Activated T-helper 1 cell treated with anti-CD3 and anti-CD28 coated beads, Interleukin-12 subunit alpha, Interleukin-12 subunit beta, Interleukin-2, Interleukin-4 antibody, amounts not matched to agents 30 ng/mL and 10 ng/mL and 1 ng/mL, durations not matched to agents 14 hours and 24 hours and 36 hours (primary cell): ENCODE measurements at places on chromosomes 11 and 22. TPM values are rescaled to one million over a fixed set of nuclear protein-coding genes. Genes with fewer than 3 reads are reported as not detected.

Gene CD6
- total RNA-seq: 411 and 416 TPM in 2 replicates

Gene HYOU1
- 216 and 219 TPM in 2 replicates for total RNA-seq

Gene ZP1
- not detected in 2 replicates for total RNA-seq

Gene IFITM10
- 0.32 and 0.52 TPM in 2 replicates for total RNA-seq

Gene KCNJ5
- 0.12 TPM in 1 of 2 replicates, not detected in the other for total RNA-seq

Gene LARGE1
- total RNA-seq: 0.05 and 0.10 TPM in 2 replicates

Gene RFPL2
- 0.26 and 0.42 TPM in 2 replicates for total RNA-seq

DNA sequence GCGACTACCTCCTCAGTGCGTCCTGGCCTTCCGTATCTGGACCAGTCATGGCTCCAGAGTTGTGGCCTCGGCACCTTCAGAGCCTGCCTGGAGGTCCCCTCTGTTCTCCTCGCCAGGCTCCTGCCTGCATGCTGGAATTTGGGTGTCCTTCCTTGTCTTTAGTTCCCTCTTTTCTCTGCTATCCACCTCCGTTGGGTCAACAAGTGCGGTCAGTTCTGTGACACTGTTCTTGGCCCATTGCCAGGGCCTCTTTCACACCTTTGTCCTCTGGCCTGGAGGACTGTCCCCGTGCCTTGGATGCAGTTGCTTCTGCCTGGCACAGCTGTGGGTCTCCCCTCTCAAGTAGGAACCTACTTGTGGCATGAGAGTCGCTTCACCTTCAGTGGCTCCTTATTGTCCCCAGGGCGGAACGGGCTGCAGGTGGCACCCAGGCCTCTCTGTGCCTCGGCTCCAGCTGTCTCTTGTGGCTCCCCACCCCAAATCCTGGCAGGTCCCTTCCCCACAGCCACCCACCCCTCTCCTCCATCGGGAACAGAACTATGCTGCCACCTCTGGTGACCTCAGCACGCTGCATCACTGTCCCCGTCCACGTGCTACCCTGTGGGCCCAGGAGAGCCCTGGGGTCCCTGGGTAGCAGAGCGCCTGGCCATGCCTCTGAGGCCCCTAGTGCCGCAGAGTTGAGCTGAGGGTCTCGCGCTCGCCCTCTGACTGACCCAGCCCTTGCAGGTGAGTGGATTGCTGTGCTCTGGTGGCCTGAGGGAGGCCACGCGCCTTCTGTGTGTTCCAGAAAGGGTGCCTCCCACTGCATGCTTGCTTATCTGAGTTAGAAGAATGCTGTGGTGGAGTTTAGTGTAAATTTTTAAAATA, 4.7 kb downstream of the DGCR8 start:
- H3K36me3 ChIP-seq: peaks cover 30% of the 10 kb centered on the region
- no peak overlapping the region for H3K27ac ChIP-seq
- H3K4me3 ChIP-seq: no peak overlapping the region
- peaks cover 46% of the 10 kb centered on the region for H3K4me1 ChIP-seq
- DNase-seq: no peak

GRCh38 chr11:44658506-44658850, 68.3 kb upstream of the TSPAN18 start:
- H3K27ac ChIP-seq: no peak overlapping the region
- H3K4me3 ChIP-seq: no peak overlapping the region
- H3K27me3 ChIP-seq: peaks cover 8% of the 10 kb centered on the region
- H3K4me1 ChIP-seq: peaks cover 26% of the 10 kb centered on the region
- DNase-seq: peak; percentile 22

DNA sequence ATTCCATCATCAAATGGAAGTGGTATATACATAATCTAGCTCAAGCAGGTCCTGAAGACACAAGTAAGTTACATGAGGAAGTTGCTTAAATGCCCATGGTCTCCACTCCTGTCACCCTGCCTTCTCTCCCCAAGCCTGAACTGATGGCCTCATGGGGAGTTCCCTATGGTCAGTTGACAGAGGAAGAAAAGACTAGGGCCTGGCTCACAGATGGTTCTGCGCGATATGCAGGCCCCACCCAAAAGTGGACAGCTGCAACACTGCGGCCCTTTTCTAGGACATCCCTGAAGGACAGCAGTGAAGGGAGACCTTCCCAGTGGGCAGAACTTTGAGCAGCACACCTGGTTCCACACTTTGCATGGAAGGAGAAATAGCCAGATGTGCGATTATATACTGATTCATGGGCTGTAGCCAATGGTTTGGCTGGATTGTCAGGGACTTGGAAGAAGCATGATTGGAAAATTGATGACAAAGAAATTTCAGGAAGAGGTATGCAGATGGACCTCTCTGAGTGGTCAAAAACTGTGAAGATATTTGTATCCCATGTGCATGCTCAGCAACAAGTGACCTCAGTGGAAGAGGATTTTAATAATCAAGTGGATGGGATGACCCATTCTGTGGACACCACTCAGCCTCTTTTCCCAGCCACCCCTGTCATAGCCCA, 17.3 kb upstream of the CD82 start:
- no peak overlapping the region for H3K27ac ChIP-seq
- no peak overlapping the region for H3K4me3 ChIP-seq
- no peaks in the 10 kb centered on the region for H3K36me3 ChIP-seq
- no peaks in the 10 kb centered on the region for H3K4me1 ChIP-seq
- peaks cover 4% of the 10 kb centered on the region for H3K27me3 ChIP-seq

GRCh38 chr22:20400606-20401375, 6.8 kb downstream of the ZNF74 start:
- H3K4me1 ChIP-seq: peaks cover 18% of the 10 kb centered on the region
- no peak overlapping the region for H3K4me3 ChIP-seq

DNA sequence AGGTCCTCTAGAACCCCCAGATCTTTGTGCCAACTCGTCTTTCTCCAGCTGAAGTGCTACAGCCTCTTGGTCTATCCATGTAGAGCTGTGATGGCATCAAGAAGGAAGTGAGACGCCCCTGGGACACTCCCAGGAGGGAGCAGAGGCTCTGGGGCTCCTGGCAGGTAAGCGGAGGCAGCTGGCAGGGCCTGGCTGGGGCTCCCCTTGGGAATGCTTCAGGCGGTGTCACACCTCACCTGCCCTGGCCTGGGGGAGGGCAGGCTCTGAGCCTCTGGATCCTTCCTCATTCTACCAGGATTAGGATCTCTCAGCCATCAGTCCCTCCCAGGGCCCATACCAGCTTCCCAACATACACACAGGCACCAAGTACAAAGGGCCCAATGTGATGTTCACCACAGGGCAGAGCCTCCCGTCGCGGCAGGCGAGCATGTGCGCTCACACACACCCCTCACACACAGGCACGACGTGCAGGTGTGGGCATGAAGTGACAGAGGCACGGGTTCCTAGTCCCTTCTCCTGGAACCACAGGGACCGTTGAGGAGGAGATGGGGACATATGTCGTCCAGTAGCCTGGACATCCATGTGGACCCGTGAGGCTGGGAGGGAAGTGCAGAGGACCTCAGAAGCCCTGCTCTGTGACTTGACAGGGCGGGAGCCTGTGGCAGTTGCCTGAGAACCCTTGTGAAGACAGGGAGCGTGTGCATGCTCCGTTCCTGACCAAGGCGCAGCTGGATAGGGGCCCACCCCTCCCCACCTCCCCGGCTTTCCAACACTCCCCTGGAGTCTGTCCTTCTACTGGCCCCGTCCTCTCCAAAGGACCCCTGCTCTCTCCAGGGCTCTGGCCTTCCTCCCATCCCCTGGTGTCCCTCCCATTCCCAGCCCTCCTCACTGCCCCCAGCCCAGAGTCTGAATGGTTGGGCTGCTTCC, 32.5 kb downstream of the LMO1 start:
- no peaks in the 10 kb centered on the region for H3K36me3 ChIP-seq
- peaks cover 7% of the 10 kb centered on the region for H3K27me3 ChIP-seq

- no peaks in the 10 kb centered on the region for H3K27me3 ChIP-seq
- H3K4me3 ChIP-seq: no peak overlapping the region
- H3K27ac ChIP-seq: no peak overlapping the region
- peaks cover 5% of the 10 kb centered on the region for H3K4me1 ChIP-seq
- DNase-seq: no peak
- H3K36me3 ChIP-seq: peaks cover 30% of the 10 kb centered on the region
Measured at GRCh38 chr11:10497371-10498021, 42.4 kb downstream of the AMPD3 start.

DNA sequence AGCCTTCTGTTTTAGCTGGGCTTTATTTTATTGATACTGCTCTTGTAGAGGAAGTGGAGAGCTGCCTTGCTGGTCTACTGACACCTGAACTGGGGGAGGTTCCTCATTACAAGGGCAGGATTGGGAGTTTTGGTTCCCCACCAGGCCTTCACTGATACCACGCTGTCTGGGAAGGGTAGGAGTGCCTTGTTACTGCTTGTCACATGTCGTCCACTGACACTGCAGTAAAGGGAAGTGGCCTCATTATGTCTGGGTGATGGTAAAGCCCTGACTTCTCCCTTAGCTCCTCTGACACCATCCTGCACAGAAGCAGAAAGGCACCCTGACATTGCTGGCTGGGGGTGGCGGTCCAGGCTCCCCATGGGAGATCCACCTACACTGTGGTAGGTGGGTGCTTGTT, 38.7 kb upstream of the ELF5 start:
- no peaks in the 10 kb centered on the region for H3K36me3 ChIP-seq
- no peak overlapping the region for H3K4me3 ChIP-seq
- no peaks in the 10 kb centered on the region for H3K4me1 ChIP-seq

GRCh38 chr11:118001494-118001971, 15.3 kb downstream of the IL10RA start:
- peak; percentile 45 for DNase-seq
- H3K27me3 ChIP-seq: no peaks in the 10 kb centered on the region
- peak overlapping the region; percentile 98 for H3K27ac ChIP-seq
- peaks cover 90% of the 10 kb centered on the region for H3K4me1 ChIP-seq

DNA sequence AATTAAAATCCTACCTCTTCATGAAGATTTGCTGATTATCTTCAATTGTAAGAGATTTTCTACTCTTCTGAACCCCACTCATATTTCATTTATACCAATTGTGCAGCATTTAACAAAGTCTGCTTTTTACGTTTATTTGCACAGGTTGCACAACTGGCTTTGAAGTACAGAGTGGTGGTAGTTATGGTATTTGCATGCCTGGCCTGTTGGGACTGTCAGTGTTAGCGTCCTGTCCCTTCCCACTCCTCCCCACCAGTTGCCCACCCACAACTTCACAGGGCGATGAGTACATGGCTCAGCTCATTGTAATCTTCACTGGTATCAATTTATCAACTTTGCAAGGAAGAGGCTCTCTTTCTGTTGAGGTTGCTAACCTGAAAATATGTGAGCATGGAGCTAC, 372.3 kb downstream of the AASDHPPT start:
- no peak for DNase-seq
- no peaks in the 10 kb centered on the region for H3K36me3 ChIP-seq
- no peaks in the 10 kb centered on the region for H3K4me1 ChIP-seq
- H3K27me3 ChIP-seq: no peaks in the 10 kb centered on the region
- no peak overlapping the region for H3K4me3 ChIP-seq

- no peaks in the 10 kb centered on the region for H3K36me3 ChIP-seq
- no peak overlapping the region for H3K27ac ChIP-seq
- no peak overlapping the region for H3K4me3 ChIP-seq
- DNase-seq: no peak
- peaks cover 6% of the 10 kb centered on the region for H3K27me3 ChIP-seq
- peaks cover 11% of the 10 kb centered on the region for H3K4me1 ChIP-seq
Measured at GRCh38 chr11:7418906-7419305, 66.4 kb upstream of the OLFML1 start.

DNA sequence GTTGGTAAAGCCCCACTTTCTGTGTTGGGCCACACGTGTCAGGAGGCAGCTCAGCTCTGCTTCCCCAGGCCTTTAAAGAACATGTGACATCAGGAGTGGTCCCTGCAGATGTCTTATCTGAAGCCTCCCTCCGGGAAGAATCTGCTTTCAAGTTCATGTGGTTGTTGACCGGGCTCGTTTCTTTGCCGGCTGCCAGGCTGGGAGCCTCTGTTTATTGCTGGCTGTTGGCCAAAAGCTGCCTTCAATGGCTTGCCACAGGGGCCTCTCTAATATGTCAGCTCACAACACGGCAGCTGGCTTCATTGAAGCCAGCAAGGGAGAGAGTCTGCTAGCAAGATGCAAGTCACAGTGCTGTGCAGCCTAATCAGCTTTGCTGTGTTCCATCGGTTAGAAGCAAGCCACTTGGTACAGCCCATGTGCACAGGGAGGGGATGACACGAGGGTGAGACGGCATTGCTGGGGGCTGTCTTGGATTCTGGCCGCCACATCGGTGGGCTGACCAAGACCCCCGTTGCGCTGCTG, 14.6 kb downstream of the MRGPRF start:
- DNase-seq: no peak
- H3K27me3 ChIP-seq: peaks cover 4% of the 10 kb centered on the region
- no peaks in the 10 kb centered on the region for H3K36me3 ChIP-seq
- H3K4me1 ChIP-seq: no peaks in the 10 kb centered on the region
- H3K4me3 ChIP-seq: no peak overlapping the region

DNA sequence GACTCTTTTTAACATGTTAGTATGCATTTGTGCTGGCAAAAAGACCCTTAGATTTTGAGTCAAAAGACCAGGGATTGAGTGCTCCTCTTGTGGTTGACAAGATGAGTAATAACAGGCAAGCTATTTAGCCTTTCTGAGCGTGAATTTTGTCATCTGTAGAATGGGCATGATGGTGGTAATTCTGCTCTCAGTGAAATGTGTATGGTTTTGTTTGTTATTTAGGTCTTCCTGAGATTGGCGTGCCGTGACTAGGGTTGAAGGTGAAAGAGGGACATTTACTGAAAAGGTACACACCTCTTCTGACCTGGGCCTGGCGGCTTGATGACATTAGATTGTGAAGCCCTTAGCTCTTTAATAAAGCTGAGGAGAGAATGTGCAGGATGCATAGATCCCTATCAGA, 8.4 kb upstream of the CEP295 start:
- peaks cover 18% of the 10 kb centered on the region for H3K27me3 ChIP-seq
- DNase-seq: no peak
- H3K4me3 ChIP-seq: no peak overlapping the region

GRCh38 chr22:22871536-22872278, 15.9 kb upstream of the IGLL5 start:
- peaks cover 2% of the 10 kb centered on the region for H3K4me1 ChIP-seq
- H3K4me3 ChIP-seq: no peak overlapping the region
- no peak overlapping the region for H3K27ac ChIP-seq
- H3K27me3 ChIP-seq: peaks cover 57% of the 10 kb centered on the region

DNA sequence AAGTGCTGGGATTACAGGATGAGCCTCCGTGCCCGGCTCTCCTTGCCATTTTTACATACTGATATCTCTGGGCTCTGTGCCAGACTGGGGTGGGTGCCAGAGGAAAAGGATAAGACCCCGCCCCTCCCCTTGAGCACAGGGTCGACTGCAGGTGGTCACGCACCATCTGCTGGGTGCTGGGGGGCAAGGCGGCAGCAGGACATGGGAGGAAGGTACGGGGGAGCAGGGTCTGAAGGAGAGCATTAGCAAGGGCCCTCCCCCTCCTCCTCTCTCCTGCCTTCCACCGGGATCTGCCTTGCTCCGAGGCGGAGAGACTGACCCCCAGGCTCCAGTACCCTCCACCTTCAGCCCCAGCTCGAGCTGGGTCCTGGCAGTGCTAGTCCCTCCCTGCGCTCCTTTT, 9.7 kb upstream of the PGA3 start:
- no peak overlapping the region for H3K4me3 ChIP-seq
- no peaks in the 10 kb centered on the region for H3K36me3 ChIP-seq
- H3K27me3 ChIP-seq: peaks cover 25% of the 10 kb centered on the region
- no peak overlapping the region for H3K27ac ChIP-seq
